RWPE1 (cell line): ENCODE measurements at places on chromosomes 3 and 15.

- no peak for DNase-seq
These were observed 424.8 kb upstream of the TGFBR2 start for GRCh38 chr3:30181581-30181980.

GRCh38 chr15:41104234-41104633, 11.8 kb downstream of the INO80 start:
- DNase-seq: peak; percentile 31

GRCh38 chr3:147630921-147631415, 221.8 kb downstream of the ZIC1 start:
- DNase-seq: no peak

DNA sequence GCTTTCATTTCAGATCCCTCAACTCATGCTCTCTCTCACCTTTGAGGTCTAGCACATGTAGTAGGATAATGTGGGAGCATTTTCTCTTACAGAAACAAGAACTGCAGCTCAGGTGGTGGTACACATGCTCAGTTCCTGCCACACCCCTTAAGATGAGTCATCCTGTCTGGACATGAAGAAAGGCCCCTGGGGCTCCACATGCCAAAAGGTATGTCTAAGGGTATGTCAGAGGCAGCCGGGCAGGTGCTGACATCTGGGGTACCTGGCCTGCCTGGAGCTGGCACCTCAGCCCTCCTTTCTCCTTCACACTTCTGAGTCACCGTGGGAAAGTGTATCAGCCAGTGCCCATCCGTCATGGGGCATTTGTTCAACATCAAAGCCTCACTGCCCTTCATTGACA, 209.9 kb downstream of the OCA2 start:
- no peak for DNase-seq

- DNase-seq: no peak
These were observed 15.1 kb downstream of the VEPH1 start for GRCh38 chr3:157488144-157488543.

DNA sequence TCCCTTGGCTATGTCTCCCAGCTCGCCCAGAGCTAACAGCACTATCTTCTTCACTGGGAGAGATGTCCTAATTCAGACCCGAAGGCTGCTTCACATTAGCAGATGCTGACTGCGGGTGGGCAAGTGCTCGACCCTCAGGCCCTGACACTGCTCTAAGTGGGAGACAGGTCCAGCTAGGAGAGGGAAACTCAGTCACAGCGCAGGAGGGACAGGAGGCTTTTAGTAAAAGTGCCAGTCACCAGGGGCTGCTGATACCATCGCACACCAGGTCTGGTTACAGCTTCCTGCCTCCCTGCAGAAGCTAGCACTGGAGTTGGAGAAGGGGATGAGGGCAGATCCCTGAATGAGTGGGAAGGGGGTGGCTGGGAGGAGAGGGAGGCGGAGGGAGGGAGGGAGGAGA, 365.8 kb upstream of the RGMA start:
- no peak for DNase-seq

GRCh38 chr3:165339753-165340152, 143.6 kb upstream of the SLITRK3 start:
- peak; percentile 6 for DNase-seq
